ENCODE measurements at places on chromosomes 2 and 18.

- no peak for DNase-seq
These were observed 151.8 kb upstream of the STK17B start for GRCh38 chr2:196322973-196323810.

DNA sequence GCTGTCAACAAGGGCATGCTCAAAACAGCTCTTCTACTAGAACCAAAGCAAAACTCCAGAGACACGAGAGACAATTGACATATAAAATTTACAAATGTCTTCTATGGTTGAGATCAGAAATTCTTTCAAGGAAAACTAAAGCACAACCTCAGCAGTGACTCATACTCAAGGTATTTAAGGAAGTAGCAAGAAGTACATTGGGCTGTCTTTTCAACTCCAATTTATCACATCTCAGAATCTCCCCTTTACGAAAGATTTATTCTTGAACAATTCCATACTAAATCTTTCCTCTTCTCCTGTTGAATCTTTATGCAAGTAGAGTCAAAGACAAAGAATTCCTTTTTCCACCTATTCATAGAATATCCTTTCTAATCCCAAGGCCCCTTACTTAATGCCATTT is 324.0 kb downstream of the IRS1 start:
- no peak for DNase-seq

GRCh38 chr2:199679883-199680282 is 171.1 kb downstream of the FTCDNL1 start:
- DNase-seq: no peak

DNA sequence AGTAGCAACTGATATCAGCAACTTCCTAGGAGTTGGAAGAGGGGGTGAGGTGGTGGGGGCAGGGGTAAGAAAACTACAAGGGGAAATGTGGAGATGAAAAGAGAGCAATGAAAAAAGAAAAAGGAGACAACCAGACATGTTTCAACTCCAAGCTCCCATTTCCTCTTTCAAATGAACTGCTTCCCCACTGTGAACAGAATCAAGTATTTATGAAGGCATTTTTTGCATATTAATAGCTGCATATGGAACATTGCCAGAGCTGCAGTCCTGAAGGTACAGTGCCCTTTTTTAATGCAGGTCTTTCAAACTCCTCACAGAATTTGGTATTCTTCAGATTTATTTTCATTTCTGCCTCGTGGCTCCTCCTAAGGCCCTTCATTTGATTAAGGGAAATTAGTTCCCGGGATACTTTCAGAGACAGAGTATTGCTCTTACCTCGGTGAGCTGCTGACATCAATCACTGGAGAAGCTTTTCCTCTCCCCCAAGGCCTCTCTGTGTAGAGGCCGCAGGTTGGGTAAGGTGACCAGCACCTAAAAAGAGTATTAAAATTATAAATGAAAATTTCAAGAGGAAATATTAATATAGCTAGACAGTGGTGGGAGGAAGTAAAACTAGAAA is 68.4 kb downstream of the KIAA2012 start:
- DNase-seq: no peak

GRCh38 chr2:65514555-65515195 is 82.3 kb upstream of the SPRED2 start:
- DNase-seq: no peak

DNA sequence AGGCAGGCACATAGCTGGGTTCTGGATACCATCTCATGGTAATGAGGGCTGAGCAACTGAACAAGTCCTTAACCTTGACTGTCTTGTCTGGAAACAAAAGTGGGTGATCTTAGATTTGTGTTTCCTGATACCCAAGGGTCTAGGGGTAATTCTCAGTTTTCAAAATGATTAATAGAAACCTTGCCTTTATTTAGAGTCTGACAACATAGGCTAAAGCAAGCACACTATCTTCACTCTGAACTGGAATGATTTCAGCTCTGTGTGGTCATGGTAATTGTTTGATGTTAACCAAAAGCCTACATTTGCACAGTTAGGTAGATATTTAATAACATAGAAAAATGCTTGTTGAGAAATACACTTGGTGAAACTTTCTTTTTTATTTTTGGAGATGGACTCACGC is 6.8 kb upstream of the LAMA3 start:
- no peak for DNase-seq

- DNase-seq: no peak
These were observed 48.9 kb upstream of the HPCAL1 start for GRCh38 chr2:10253596-10254372.

- no peak for DNase-seq
These were observed 189.1 kb upstream of the TWIST2 start for GRCh38 chr2:238658820-238659219.

GRCh38 chr2:84395820-84396219 is 63.3 kb downstream of the SUCLG1 start:
- DNase-seq: no peak

DNA sequence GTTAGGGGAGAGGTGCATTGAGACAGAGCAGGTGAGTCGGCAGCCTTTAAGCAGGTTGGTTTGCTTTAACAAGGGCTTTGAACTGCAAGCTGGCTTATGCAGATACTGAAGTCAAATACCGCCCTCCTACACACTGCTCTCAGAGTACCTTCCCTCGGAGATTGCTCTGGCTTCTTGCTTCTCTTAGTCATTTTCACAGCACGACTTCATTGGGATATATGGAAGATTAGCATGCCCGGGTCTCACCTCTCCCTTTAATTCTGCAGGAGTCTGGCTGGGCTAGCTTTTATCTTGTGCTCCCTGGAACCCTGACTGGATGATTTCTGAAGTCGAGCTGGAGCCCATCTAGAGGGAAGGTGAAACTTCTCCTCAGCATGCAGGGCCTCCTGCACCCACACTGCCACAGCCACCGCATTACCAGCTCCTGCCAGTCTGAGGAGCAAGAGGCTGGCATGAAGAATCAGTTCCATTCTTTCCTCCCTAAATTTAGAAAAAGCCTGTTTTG is 395.5 kb upstream of the HNRNPA3 start:
- DNase-seq: no peak
